GM23248 (cell line): ENCODE measurements at places on chromosomes 5 and 9. TPM values are rescaled to one million over a fixed set of nuclear protein-coding genes. Genes with fewer than 3 reads are reported as not detected.

WHRN gene
- 0.76 and 1.1 TPM in 2 replicates for total RNA-seq

PRRX2 gene
- 145 and 169 TPM in 2 replicates for total RNA-seq

DNA sequence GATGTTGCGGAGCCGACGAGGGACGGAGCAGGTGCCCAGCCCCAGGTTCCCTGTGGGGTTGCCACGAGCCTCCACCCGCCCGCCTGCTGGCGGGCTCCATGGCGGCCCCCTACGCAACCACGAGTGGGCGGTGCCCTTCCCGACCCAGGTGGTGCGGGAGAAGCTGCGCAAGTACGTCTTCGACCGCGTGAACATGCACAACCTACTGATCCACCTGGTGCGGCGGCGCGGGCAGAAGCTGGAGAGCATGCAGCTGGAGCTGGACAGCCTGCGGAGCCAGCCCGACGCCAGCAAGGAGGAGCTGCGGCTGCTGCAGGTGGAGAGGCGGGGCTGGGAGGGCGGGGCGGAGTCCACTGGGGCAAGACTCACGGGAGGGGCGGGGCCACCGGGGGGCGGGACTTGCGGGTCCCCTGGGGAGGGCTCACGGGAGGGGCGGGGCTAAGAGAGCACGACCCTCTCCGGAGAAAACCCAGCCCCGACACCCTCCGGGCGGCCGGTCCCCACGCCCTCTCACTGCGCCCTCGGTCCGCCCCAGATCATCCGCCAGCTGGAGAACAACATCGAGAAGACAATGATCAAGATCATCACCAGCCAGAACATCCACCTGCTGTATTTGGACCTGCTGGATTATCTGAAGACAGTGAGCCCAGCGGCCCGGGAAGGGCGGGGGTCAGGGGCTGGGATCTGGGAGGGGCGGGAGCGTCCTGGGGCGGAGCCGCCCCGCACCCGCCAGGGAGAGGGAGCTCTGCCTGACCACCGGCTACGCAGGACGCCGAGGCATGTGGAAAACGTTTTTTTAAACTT is 3.9 kb downstream of the CCDC183 start:
- DNase-seq, result peak; percentile 67

- DNase-seq, result no peak
Measured at GRCh38 chr9:19975499-19975898, 186.7 kb upstream of the SLC24A2 start.

PCDHB10 gene
- total RNA-seq, result 1.3 and 2.9 TPM in 2 replicates

DNA sequence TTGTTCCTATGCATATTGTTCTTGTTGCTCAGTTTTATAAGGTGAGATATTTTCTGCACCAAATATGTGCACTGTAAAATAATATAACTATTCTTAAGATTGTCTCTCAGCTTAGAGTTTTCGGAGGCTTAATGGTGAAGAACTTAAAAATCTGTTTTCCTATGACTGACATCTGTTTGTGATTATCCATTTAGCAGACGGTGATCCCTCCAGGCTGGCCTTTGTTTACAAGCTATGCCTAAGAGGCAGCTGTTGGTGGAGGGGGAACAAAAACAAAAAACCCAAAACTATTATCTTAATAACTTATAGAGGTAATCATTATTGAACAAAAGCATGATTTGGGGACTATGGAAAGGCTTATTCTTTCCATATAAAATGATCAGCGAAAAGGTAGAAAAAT is 658 bp downstream of the PDCD1LG2 start:
- DNase-seq, result peak; percentile 56

GRCh38 chr9:18796696-18797270 is 236.2 kb downstream of the SAXO1 start:
- no peak for DNase-seq

- DNase-seq, result no peak
Measured at GRCh38 chr9:135018306-135018915, 69.1 kb upstream of the OLFM1 start.

TMEM174 gene
- not detected in 2 replicates for total RNA-seq
